SIG-M5 (cell line): ENCODE measurements at places on chromosomes 5 and 9.

- DNase-seq, result no peak
Observed at GRCh38 chr9:125376261-125377226, 114.9 kb downstream of the GAPVD1 start.

- no peak for DNase-seq
Observed at GRCh38 chr5:107618242-107618641, 52.5 kb downstream of the EFNA5 start.

GRCh38 chr5:7930011-7930410 is 61.1 kb downstream of the MTRR start:
- DNase-seq, result no peak

- DNase-seq, result no peak
Observed at GRCh38 chr5:57431759-57432158, 50.9 kb downstream of the ACTBL2 start.

- no peak for DNase-seq
Observed at GRCh38 chr5:179298181-179298993, 46.9 kb downstream of the ADAMTS2 start.

GRCh38 chr5:39264528-39264927 is 45.2 kb upstream of the FYB1 start:
- no peak for DNase-seq

GRCh38 chr5:26237489-26237888 is 800.9 kb downstream of the CDH9 start:
- DNase-seq, result no peak

- DNase-seq, result no peak
Observed at GRCh38 chr9:35736201-35736633, 3.8 kb downstream of the CREB3 start.

DNA sequence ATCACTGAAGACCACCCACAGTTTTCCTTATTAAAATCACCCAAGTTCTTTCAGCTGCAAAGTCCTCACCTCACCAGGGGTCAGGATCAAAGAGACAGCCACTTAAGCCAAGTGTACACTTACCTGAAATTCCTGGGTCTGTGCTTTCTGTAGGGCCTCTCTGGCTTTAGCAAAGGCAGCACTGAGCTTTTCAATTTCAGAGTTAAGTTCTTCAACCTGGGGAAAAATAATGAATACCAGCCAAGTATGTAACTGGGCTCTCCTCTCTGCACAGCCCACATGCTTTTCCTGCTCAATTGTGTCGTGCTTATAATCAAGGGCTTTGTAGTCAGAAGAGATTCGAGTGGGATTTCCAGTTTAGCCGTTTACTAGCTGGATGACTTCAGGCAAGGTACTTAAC is 55.1 kb downstream of the CDK5RAP2 start:
- no peak for DNase-seq

DNA sequence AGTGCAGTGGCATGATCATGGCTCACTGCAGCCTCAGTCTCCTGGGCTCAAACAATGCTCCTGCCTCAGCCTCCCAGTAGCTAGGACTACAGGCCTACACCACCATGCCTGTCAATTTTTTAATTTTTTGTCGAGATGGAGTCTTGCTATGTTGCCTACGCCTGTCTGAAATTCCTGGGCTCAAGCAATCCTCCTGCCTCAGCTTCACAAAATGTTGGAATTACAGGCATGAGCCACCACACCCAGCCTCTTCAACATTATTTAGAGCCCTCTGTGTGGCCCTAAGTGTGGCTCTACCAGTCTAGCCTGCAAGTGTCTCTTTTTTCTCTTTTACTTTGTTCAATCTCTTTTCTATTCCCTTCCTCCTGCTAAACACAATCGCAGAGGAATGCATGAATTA is 154.4 kb upstream of the EPB41L4A start:
- DNase-seq, result no peak

- DNase-seq, result no peak
Observed at GRCh38 chr5:168681556-168682183, 102.5 kb upstream of the PANK3 start.

- no peak for DNase-seq
Observed at GRCh38 chr5:31408814-31409213, 123.1 kb downstream of the DROSHA start.

DNA sequence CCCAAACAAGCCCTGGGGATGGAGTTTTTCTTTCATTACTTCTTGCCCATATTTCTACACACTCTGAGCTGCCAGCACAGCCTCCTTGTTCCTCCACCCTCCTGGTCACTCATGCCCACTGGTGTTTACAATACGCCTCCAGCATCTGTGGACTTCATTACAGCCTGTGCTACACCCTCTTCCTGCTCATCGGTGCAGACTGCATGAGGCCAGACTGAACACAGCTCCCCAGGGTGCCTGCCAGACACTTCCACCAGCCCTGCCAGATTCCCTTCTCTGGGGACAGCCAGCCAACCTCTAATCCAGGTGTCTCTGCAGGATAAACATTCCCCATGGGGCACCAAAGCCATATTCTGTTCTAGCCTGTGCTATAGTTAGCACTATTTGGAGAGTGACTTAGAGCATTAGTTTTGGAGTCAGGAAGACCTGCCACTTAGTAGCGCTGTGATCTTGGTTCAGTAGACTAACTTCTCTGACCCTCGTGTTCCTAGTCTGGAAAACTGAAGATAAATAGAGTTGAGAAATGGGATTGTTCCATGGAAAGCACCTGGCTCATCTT is 163.8 kb upstream of the KLF4 start:
- DNase-seq, result no peak

- DNase-seq, result no peak
Observed at GRCh38 chr5:68315679-68316271, 100.2 kb downstream of the PIK3R1 start.

DNA sequence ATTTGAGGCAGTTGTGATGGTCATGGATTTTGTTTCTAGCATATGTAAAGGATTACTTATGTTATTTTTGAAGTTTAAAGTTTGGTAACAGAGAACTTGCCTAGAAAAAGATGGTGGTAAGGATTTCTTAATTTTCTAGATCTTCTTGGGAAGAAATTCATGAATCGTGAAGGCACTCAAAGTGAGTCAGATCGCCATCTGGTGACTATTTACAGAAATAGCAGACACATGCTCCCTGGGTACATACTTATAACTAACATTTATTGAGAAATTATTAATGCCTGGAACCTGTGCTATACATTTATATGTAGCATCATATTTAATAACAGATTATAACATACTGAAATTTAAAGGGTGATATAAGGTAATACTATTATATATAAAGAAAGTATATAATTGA is 299.7 kb downstream of the IZUMO3 start:
- no peak for DNase-seq

GRCh38 chr5:124136609-124137008 is 609.8 kb downstream of the ZNF608 start:
- DNase-seq, result no peak

- DNase-seq, result no peak
Observed at GRCh38 chr5:91027405-91028139, 355.5 kb downstream of the ARRDC3 start.

GRCh38 chr5:143448518-143448917 is 45.0 kb upstream of the NR3C1 start:
- no peak for DNase-seq

DNA sequence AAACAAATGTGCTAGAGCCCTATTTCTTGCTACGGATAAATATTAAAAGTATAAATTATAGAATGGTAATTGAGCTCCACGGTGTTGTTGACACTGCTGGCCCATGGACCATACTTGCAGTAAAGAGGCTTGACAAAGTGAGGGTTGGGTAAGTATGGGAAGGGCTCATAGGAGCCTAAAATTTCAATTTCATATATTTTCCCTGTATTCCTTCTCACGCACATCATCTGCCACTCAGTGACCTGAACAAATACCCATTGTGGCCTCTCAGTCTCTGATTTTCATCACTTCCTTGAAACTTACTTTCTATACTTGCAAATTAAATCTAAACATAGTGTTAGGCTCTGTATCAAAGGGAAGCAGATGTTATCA is 116.5 kb downstream of the PIK3R1 start:
- no peak for DNase-seq
